Activated CD4-positive, alpha-beta T cell treated with anti-CD3 and anti-CD28 coated beads, Interleukin-2, amount 50 U/mL, for 4 hours (primary cell): ENCODE measurements at places on chromosomes 1 and 21.

DNA sequence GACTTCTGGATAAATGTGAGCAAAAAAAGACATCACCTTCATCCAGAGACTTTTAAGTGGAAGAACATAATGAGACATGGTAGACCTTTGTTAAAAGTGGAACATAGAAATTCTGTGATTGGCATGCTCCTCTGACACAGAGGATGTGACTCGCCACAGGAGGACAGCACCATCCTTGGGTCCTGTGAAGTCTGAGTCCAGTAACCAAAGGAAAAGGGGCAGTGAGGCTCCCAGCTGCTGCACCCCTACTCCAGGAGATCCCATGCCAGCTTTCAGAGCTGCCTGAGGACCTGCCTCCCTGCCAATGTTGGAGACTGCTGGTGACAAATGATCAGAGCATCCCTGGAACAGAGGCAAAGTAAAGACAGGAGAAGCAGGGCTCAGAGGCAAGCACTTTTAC lies 136.2 kb downstream of the BRINP2 start:
- no peak for DNase-seq

DNA sequence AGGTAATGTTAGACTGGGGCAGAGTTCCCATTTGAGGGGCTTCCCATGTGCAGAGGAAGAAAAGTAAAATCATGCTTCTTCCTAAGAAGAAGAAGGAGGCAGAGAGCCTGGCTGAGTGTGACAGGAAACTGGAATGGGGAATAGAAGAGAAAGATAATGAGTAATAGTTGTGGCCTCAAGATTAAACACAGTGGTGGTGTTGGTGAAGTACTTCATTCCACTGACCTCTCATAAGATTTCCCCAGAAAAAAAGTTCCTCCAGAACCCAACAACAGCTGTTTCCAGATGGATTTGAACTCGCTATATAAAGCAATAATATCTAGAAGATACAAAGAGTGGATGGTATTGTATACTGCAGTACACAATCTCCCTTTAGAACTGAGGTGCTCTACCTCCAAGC lies 13.0 kb downstream of the RGS1 start:
- no peak for DNase-seq

- DNase-seq: no peak
Measured at GRCh38 chr1:181643631-181644030, 160.3 kb downstream of the CACNA1E start.

- DNase-seq: no peak
Measured at GRCh38 chr1:204873714-204874113, 3.1 kb downstream of the NFASC start.

DNA sequence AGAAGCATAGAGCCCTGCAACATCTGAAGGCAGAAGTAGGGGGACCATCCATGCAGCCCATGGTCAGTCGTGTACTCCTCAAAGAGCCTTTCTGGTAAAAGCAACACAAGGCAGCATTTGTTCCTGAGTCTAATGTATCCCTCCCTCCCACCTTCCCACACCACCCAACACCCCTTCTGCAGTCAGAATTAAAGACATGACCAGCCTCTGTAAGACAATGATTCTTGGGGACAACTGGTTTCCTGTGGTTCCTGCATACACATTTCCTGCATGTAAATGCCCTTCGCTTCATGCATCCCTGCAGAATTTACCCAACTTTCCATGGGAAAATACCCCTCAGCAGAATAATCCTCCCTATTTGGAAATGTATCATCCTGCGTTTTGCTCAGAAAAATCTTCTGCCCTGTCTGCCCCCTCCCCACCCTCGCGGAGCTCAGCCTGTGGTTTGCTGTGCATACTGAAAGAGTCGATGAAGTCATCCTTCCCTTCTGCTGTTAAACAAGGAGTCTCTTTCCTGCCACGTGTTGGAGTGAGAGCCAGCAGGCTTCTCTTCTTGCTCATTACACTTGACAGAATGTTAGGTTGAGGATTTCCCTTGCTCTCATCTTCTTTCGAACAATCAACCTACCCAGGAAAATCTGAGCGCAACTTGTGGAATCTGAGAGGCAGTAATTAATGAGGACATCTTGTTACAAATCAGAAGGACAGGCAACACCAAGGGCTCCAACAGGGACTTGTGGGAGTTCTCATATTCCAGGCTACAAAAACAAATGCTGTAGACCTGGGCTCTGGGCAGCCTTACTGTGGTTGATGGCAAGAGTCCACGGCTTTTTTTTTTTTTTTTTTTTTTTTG lies 4.7 kb downstream of the TNN start:
- no peak for DNase-seq

DNA sequence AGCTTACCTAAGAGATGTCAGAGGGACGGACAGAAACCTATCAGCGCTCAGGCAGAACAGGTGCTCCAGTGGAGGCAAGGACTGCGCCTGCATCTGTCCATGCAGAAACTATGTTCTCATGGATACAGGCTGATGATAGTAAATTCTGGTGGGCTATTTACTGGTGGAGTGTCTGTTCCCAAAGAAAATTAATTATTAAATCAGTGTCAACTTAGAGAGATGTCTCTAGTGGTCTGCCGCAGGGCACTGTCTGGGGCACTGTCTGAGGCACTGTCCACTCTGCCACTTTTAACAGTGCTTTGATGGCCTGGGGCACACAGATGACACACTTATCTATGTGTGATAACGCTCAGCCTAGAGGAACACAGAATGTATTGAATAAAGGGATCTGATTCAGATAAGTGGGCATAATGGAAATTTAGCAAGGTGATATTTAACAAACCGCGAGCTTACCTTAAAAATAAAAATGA lies 148.1 kb downstream of the RGS7 start:
- no peak for DNase-seq

DNA sequence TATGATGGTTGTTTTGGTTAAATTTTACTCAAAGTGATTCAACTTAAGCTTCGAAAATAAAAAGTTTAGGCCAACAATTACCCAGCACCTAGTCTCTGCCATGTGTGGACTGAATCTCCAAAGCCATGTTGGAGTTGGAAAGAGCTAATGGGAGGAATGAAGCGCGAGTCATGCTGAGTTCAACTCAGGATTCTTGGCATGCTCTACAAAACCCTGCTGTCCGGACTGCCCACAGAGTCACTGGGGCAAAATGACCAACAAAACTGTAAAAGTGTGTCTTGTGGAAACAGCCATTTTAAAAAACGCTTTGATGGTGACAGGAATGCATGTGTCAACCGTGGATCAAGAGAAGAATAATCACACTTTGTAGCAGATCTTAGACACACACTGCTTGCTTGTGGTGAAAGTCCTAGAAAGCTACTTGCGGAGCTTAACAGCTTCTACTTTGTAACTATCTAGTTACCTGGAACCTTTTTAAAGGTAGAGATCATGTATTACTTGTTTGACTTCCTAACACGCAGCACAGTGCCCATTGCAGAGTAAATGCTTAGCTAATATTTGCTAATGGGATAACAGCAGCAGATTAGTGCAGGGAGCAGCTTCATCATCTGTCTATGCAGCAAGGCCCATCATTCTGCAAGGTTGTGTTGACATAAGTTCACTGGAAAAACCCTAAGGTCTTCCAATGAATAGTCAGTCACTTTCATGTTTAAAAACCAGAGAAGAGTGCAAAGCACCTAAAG lies 7.0 kb upstream of the GBP6 start:
- no peak for DNase-seq

GRCh38 chr1:186476264-186477040 lies 15.5 kb upstream of the PDC start:
- DNase-seq: no peak

DNA sequence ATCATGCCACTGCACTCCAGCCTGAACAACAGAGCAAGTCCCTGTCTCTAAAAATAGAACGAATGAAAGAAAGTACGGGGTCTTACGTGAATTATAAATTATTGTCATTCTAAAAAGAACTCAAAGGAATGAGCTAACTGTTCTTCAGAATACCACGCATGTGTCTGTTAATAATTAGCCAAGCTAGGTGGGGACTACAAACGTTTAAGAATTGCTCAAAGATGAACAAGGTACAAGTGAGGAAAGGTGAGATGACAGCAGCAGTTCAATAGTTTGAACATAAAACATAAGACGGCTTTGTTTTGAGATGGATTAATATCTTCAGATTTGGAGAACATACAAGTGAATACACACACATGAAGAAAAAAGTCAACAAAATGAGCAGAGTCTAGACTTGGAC lies 79.6 kb downstream of the UBR4 start:
- no peak for DNase-seq
